ENCODE measurements at places on chromosomes 7 and 10.

GRCh38 chr7:2527505-2528467, 8.2 kb downstream of the LFNG start:
- DNase-seq: peak; percentile 15

DNA sequence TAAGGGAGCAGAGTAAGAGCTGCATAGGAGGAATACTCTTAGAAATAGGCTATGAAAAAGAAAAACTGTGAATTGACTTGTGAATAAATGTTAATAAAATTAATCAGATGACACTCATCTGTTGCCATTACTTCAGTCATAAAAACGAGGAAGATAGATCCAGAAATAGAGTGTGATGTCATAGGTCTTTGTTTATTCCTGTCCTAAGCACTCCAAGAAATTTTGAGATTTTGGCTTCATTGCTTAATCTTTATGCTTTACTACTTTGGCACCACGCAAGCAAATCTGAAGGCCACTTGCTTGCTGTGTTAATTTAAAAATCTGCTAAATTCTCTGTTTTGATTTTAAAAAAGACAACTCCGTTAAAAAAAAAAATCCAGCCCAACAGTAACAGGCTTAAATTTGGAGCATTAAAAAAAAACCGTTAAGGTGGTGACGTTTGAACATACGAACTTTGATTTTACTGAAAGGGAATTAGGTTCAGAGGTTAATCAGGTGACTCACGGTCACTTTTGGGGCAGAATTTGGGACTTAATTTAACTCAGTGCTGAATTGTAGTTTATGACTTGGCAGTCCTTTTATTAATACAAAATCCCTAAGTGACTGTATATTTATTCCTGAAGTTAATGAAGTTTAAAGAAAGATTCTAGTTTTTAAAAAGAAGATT, 3.4 kb downstream of the IFRD1 start:
- no peak for DNase-seq

DNA sequence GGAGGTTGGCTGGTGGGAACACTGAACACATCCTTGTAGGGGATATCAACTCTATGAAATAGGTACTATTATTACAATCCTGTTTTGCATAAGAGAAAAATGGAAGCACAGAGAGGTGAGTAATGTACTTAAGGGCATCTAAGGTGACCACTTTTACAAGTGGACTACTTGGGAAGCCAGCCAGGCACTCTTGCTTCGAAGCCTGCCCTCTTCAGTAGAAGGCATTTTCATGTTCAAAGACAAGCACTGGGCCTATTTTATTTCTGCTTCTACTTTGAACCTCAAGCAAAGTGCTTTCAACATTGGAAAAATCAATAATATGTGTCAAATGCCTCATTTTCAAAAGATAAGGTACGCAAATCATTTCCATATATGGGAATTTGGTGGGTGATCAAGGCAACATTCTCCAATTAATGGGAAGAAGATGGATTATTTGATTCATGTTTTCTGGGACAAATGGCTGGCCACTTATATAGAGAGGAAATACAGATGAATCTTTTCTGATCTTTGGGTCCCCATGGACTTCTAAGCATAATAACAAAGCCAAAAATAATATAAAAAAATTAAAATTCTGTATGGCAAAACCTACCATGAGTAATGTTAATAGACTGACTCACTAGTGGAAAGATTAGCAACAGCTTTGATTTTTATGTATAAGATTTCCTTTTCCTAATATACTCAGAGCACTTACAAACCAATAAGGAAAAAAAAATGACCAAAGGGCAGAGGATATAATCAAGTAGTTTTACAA, 270.2 kb downstream of the FRMD4A start:
- peak; percentile 11 for DNase-seq

DNA sequence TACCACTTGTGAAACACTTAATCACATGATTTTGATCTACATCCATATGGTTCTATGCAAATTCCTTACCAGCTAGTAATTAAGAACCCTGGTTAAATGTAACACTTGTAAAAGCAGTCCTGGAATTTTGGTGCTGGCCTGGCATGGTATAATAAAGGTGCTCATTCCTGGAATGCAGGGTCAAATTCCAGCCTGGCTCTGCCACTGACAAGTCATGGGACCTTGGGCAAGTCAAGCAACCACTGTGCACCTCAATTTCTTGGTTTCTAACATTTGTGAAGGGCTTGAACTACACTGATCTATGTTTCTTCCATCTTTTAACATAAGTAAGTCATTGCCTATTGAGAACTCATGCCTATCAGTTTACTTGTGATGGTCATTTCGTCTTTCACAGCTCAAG, 91.9 kb upstream of the PIK3CG start:
- no peak for DNase-seq

- DNase-seq: no peak
Observed at GRCh38 chr10:7186387-7187018, 224.3 kb downstream of the SFMBT2 start.

- no peak for DNase-seq
Observed at GRCh38 chr10:30374353-30374752, 25.3 kb upstream of the MTPAP start.

DNA sequence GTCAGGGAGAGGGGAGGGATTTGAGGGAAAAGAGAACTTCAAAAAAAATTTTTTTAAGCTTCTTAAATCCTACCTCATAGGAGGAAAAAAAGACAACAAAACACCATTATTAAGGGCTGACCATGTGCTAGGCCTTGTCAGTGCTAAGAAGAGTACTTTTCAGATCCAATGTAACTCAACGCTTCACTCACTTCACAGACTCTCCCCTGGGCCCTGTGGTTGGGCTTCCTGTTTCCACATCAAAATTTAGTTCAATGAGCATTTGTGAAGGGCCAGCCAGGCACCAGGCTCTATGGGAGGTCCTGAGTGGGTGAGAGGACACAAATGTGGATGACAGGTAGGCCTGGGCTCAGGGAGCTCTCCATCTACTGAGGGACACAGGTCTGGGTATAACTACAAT, 249.8 kb downstream of the PTEN start:
- DNase-seq: no peak

- no peak for DNase-seq
Observed at GRCh38 chr7:33494474-33494873, 365.1 kb downstream of the BBS9 start.

- no peak for DNase-seq
Observed at GRCh38 chr10:113965077-113965476, 78.6 kb upstream of the ADRB1 start.

- no peak for DNase-seq
Observed at GRCh38 chr10:100614429-100615095, 78.8 kb downstream of the HIF1AN start.

- no peak for DNase-seq
Observed at GRCh38 chr10:7184660-7185366, 226.0 kb downstream of the SFMBT2 start.

DNA sequence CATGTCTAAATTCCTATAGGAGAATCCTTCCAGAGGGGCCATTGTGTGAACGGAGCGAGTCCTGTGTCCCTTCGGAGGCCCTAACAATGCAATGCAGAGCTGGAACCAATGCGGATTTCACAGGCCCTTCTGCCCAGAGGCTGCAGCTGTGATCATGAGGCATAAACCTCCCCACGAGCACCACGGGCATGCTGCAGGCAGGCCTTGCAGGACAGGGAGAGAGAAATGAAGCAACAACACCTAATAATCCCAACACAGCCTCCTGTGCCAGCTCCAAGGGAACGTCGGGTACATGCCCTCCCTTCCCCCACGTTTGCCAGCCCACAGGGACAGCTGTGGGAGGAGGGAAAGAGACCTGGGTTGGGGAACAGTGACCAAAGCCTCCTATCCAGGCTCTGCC, 74.4 kb downstream of the TNS3 start:
- DNase-seq: no peak

GRCh38 chr7:102431617-102432298, 1.6 kb upstream of the ORAI2 start:
- peak; percentile 68 for DNase-seq

DNA sequence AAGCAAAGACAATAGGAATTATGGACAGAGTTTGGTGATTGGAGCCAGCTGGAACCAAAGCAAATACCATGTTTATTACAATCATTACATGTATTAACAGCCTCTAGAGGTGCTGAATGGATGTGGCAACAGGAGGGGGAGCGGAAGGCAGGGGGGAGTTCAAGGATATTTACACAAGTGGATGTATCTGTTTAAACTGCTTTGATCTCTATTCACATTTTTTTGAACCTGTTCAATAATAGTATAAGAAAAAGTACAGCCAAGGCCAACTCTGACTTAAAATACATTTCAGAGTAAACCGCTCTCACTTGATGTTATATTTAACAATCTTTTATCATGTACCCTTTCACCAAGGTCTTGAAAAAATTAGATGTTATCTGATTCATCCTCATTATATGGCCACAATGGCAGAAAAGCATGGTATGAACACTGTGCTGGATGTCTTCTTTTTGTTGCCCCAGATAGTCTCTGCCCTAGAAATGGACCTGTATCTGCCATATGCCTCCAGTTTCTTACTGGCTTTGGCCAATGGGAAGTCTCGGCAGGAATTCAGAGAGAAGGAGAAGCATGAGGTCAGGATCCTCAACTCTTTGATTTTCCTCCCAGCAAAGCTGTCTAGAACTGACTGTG, 88.2 kb upstream of the FAM133B start:
- DNase-seq: no peak

DNA sequence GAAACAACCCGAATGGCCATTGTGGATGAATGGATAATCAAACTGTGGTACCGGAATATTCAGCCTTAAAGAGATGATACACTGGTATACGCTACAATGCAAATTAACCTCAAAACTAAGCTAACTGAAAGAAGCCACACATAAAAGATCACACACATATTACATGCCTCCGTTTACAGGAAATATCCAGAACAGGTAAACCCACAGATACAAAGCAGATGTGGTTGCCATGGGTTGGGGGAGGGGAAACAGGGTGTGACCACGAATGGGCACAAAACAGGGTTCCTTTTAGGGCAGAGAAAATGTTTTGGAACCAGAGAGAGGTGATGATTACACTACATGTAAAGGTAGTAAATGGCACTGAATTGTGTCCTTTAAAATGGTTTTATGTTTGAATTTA, 16.6 kb downstream of the ESYT2 start:
- DNase-seq: no peak

DNA sequence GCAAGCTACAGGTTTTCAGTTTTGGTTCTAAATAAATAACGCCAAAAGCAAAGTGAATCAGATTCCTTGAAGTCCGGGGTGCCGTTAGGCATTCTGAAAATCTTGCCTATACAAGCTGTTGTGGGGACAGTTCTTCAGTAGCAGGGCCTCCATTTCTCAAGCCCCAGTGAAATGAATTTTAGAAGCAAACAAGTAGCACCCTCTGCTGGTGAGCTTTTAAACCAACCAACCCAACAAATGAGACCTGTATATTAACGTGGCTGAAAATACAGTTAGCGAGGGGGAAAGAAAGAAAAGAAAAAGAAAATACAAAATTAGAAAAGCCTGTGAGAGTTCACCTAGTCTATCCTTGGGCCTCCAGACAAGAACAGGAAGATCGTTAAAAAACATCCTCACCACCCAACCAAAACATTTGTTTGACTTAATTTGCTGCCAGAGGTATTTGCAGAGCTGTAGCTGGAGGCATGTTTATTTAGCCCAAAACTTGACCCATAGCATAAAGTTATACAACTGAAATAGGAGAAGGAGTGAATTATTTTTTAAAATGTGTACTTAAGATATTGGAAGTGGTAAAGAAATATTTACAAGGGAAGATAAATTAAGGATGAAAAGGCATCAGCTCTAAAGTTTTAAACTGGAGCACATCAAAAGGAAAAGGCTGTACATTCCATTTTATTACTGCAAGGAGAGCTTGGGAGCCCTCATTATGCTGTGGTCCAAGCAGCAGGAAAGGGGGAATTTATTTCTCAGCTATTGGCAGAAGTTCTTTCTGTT, 98.9 kb downstream of the DYNC1I1 start:
- peak; percentile 56 for DNase-seq

GRCh38 chr10:32938554-32939061, 19.4 kb downstream of the ITGB1 start:
- no peak for DNase-seq

GRCh38 chr7:38303866-38304265, 30.4 kb upstream of the TARP start:
- DNase-seq: no peak
